ENCODE measurements at places on chromosomes 5 and 9. TPM values are rescaled to one million over a fixed set of nuclear protein-coding genes. Genes with fewer than 3 reads are reported as not detected.
A peak's percentile ranks its signal among the peaks of the same experiment; 100 is the strongest.

FUBP3 gene
- 50.9 TPM for total RNA-seq

- no peak for DNase-seq
Measured at GRCh38 chr5:50727845-50728244, 61.4 kb downstream of the PARP8 start.

WWC1 gene
- 0.36 TPM for total RNA-seq

IRGM gene
- 0.30 TPM for total RNA-seq

GRCh38 chr5:71013575-71013974 is 11.6 kb downstream of the NAIP start:
- DNase-seq: no peak

CCNO gene
- total RNA-seq: 1.3 TPM

DNA sequence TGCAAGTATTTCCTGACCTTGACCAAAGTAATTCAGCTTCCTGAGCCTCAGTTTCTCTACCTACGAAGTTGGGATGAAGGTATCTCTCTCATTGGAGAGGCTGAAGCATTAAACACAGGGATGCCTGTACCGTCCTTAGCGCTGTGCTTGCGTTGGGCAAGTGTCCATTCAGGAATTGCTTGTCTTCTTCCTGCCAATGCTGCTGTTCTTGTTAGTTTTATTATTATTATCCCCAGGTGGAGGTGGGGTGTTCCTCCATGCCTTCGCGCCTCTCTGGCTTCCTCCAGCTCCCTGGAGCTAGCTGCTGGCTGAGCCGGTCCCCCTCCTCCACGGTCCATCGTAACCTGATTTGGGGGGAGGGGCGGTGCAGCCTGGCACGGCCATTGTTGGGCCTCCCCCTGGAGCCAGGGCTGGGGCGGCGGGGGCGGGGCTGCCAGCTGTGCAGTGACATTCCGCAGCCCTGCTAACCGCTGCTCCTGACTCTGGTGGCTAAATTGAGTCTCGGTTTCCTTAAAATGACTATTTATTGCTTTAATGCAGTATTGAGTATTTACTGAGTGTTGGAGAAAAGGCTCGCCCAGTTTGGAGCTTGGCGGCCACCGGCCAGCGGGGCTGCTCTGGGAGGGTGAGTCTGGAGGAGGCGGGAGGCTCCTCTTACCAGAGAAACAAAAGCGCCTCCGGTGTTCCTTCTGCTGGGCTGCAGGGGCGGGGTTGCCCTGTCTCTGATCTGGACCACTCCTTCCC is 51.3 kb downstream of the LMX1B start:
- no peak for DNase-seq

DNA sequence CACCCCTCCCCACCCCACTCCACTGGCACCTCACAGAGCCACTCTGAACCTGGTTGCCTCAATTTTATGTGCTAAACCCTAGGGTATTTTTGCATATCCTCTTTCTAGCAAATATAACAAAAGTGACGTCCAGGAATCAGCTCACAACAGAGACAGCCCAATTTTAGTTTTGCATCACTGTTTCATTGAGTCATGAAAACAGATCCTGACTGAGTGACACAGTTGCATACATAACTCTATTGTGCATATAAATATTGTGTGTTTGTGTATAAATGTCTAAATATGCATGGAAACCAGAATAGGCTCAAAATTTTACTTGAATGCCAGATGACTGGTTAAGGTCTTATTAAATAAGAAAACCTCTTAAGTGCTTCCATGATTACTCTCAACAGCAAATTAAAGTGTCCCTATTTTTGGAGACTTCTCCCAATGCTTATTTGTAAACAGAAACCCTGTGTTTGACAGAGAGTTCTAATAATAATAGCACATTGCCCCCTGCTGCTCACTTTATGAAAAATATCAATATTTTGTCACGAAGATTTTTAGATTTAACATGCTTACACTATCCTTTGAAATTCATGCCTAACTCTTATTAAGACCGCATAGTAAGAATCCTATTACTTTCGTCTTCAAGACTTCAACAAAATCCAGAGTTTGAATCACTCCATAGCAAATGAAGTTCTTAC is 75.5 kb upstream of the PRRC1 start:
- DNase-seq: no peak

AGXT2 gene
- total RNA-seq: not detected

SMIM33 gene
- not detected for total RNA-seq

WDR38 gene
- total RNA-seq: not detected

DNA sequence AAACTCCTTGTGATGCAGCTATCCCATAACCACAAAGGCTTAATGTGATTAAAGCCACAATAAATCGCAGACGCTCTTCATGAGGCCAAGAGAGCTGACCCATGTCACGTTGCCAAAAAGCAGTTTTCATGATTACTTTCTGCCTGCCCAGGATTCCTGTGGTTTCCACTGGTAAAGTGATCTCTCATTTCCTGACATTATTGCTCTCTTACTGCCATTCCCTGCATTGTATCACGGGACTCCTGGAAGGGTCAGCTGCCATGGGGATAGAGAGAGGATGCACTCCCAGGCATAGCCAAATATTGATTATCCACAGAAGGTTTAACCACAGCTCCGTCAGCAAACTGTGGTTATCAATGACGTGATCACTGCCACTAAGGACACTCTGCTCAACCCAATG is 103.8 kb upstream of the SLC1A3 start:
- DNase-seq: no peak

GRCh38 chr9:134128727-134129679 is 6.9 kb upstream of the WDR5 start:
- DNase-seq: no peak

DNA sequence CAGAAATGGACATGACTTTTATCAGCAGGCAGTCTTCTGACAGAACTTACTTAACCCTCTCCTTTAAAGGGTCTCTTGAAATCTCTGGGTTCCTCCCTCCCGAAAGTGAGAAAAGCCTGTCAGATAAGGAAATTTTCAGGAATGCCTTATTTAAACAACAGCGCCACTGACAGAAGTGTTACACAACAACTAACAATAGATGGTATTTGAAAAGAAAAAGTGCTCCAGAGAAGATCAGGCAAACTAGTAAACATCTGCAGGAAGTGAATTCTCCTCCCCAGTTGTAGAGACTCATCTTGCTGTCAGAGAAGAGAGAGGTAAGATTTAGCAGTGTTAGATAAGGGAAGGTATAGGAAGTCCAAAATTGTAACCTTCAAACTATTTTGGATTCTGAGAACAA is 107.2 kb upstream of the NFIL3 start:
- DNase-seq: no peak

DNA sequence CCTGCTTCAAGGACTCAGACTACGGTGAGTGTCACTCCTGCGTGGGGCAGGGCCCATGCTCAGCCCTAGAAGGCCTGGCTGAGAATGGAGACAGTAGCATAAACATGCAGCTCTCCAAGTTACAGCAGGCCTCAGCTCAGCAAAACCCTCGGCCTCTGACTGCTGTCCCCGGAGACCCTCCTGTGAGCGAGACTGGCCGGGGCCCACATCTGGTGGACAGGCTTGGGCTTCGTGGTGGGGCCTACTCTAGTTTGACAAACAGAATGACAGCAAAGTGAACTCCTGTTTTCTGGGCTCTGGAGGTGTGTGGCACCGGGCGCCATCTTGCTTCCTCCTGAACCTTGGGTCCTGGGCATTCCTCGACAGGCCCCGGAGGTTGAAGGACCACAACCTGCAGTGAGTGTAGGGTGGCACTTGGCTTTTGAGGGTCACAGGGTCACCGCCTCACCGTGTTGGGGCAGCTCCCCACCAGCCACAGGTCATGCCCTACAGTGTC is 97.5 kb downstream of the PHF2 start:
- DNase-seq: peak; percentile 63

GRCh38 chr9:113543296-113543981 is 79.9 kb downstream of the RGS3 start:
- DNase-seq: no peak

ABO gene
- 1.4 TPM for total RNA-seq
